ENCODE measurements at places on chromosomes 5 and 9. TPM values are rescaled to one million over a fixed set of nuclear protein-coding genes. Genes with fewer than 3 reads are reported as not detected.

C1QTNF3 gene
- 30.4 TPM for total RNA-seq

PCDHB5 gene
- 16.3 TPM for total RNA-seq

ZCCHC9 gene
- 11.3 TPM for total RNA-seq

PCDHGA11 gene
- total RNA-seq, result 40.4 TPM

NR2F1 gene
- 82.6 TPM for total RNA-seq

FRMPD1 gene
- total RNA-seq, result 1.3 TPM

GPX8 gene
- 0.63 TPM for total RNA-seq

CDH18 gene
- 12.8 TPM for total RNA-seq

OTULINL gene
- total RNA-seq, result 31.9 TPM

ASTN2 gene
- 31.6 TPM for total RNA-seq

GABRA6 gene
- total RNA-seq, result not detected

CDKN2B gene
- 0.31 TPM for total RNA-seq

NKD2 gene
- 4.1 TPM for total RNA-seq

QRFP gene
- total RNA-seq, result not detected

ECSCR gene
- 4.7 TPM for total RNA-seq

C8G gene
- not detected for total RNA-seq

ARAP3 gene
- 9.1 TPM for total RNA-seq

TCF7 gene
- 1.6 TPM for total RNA-seq

PPIP5K2 gene
- 193 TPM for total RNA-seq

GRIN1 gene
- 63.5 TPM for total RNA-seq

TRPM6 gene
- total RNA-seq, result 2.5 TPM

CD74 gene
- total RNA-seq, result 2.2 TPM
